ENCODE measurements at places on chromosomes 7 and 10.

- no peak overlapping the region for H3K27ac ChIP-seq
- no peak overlapping the region for H3K4me3 ChIP-seq
- no peaks in the 10 kb centered on the region for H3K27me3 ChIP-seq
These were observed 53.8 kb downstream of the NCAPG2 start for GRCh38 chr7:158650821-158651225.

DNA sequence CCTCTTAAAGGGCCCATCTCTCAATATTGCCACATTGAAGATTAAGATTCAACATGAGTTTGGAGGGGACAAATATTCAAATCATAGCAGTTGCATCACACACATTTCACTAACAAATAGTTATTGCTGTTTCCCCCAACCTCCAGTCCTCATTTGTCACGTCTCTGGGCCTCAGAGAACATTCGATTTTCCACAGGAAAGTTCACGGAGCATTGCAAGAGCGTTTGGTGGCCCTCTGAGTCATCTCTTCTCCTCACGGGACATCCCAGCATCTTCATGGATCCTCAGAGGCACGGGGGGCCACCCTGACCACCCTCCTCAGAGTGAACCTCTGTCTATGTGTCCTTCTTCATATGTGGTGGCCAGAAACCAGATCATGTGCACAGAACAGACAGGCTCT lies 50.3 kb upstream of the CHST15 start:
- H3K27ac ChIP-seq = no peak overlapping the region
- no peaks in the 10 kb centered on the region for H3K4me1 ChIP-seq
- no peaks in the 10 kb centered on the region for H3K36me3 ChIP-seq

- H3K36me3 ChIP-seq = no peaks in the 10 kb centered on the region
- no peaks in the 10 kb centered on the region for H3K4me1 ChIP-seq
- no peak for DNase-seq
- no peak overlapping the region for H3K27ac ChIP-seq
- H3K4me3 ChIP-seq = no peak overlapping the region
- H3K27me3 ChIP-seq = peaks cover 19% of the 10 kb centered on the region
These were observed 170.4 kb upstream of the C7orf33 start for GRCh38 chr7:148419856-148420832.

- peaks cover 23% of the 10 kb centered on the region for H3K4me1 ChIP-seq
- peak; percentile 52 for DNase-seq
- no peak overlapping the region for H3K4me3 ChIP-seq
- H3K36me3 ChIP-seq = peaks cover 60% of the 10 kb centered on the region
- H3K27ac ChIP-seq = peak overlapping the region; percentile 56
- no peaks in the 10 kb centered on the region for H3K27me3 ChIP-seq
These were observed 240.1 kb downstream of the ELMO1 start for GRCh38 chr7:37208528-37208927.

GRCh38 chr7:84904561-84904960 lies 282.3 kb downstream of the SEMA3D start:
- H3K27ac ChIP-seq = no peak overlapping the region
- H3K4me1 ChIP-seq = no peaks in the 10 kb centered on the region
- H3K27me3 ChIP-seq = peaks cover 2% of the 10 kb centered on the region

GRCh38 chr10:2463316-2463715 lies 604.0 kb upstream of the PFKP start:
- no peaks in the 10 kb centered on the region for H3K4me1 ChIP-seq
- H3K4me3 ChIP-seq = no peak overlapping the region
- no peak for DNase-seq
- H3K36me3 ChIP-seq = peaks cover 1% of the 10 kb centered on the region
- H3K27me3 ChIP-seq = peaks cover 3% of the 10 kb centered on the region

DNA sequence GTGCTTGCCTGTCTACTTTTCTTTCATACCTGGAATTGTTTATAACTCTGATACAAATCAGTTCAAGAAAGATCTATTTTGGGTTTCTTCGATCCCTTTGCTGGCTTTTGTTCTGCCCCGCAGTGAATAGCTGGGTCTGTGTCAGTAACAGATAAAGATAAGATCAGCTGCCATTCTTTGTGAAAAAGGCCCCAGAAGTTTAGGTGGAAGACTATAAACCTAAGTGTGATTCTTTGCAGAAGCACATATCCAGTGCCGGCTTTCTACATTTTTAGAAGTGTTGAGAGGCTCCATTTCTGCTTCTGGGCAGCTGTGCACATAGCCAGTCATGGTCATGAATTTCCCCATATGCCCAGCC lies 686.4 kb upstream of the C7orf33 start:
- no peaks in the 10 kb centered on the region for H3K27me3 ChIP-seq
- no peaks in the 10 kb centered on the region for H3K4me1 ChIP-seq
- no peak for DNase-seq

GRCh38 chr10:22148961-22149360 lies 68.9 kb downstream of the EBLN1 start:
- no peaks in the 10 kb centered on the region for H3K36me3 ChIP-seq
- no peak overlapping the region for H3K27ac ChIP-seq
- no peak for DNase-seq
- H3K27me3 ChIP-seq = peaks cover 10% of the 10 kb centered on the region
- no peak overlapping the region for H3K4me3 ChIP-seq
- H3K4me1 ChIP-seq = no peaks in the 10 kb centered on the region

DNA sequence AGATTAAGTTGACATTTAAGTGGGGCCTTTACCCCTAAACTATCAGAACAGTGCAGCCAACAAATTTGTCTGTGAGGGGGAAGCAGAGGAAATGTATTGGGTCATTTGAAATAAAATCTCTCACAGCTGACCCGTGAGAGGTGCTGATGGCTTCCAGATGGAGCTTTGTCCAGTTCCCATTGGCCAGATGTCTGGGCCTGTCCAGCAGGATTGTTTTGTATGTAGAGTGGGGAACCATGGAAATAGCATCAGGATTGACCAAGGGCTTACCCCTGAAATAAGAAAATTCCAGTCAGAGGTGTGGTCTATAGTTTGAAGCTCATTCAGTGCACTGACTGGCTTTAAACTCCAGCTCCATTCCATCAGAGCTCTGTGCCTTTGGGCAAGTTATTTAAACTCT lies 50.6 kb downstream of the INHBA start:
- peaks cover 11% of the 10 kb centered on the region for H3K27me3 ChIP-seq
- H3K4me3 ChIP-seq = no peak overlapping the region
- no peak overlapping the region for H3K27ac ChIP-seq
- H3K4me1 ChIP-seq = no peaks in the 10 kb centered on the region
- DNase-seq = no peak

DNA sequence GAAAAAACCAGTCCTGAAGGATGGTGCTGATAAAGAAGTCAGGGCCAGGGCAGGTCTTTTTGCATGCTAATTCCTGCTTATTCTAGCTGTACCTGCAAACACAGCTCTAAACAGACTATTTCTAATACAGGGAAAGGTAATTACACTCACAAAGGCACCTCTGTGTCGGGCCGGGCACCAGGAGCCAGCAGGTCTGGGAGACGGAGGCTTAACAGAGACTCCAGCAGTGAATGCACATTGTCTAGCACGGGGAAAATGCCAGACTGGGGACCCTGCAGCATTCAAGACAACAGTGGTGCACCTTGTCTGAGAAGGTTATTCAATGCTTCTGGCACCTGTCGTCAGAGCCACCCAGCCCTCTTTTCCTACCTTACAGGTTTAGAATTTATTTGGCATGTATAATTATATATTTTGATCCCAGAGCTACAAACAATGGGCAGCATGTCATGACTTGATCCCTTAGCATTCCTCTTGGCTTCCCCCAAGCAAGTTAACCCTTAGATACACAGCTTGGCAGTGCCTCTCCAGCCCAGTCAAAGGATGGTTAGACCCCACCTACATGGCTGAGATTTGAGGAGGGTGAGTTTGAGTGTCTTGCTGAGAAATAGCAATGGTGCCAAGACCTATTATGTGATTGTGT lies 185.2 kb downstream of the SLC25A13 start:
- no peak overlapping the region for H3K4me3 ChIP-seq
- DNase-seq = no peak
- H3K27me3 ChIP-seq = no peaks in the 10 kb centered on the region
- no peak overlapping the region for H3K27ac ChIP-seq

DNA sequence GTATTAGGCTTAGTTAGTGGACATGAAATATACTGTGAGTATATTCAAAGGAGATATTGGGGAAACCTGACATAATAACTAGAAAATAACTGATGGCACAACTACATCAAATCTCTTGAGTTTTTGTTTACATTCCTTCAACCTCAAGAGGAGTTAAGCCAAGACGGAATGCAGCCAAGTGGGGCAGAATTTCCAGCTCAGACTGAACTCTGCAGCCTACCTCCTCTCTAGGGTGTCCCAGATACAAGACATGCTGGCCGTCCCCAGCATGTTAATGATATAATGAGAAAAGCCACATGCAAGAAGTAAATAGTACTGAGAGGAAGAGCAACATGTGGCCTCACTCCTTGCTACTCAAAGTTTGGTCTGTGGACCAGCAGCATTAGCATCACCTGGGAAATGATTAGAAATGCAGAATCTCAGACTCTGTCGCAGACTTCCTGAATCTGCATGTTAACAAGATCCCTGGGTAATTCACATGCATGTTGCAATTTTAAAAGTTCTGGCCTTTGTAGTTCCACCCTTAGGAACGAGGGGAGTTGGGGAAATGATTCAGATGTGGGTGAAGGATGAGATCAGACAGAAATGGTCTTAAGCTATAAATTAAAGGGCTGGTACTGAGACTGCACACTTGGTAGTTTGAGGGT lies 118.4 kb upstream of the CACUL1 start:
- H3K4me3 ChIP-seq = no peak overlapping the region
- H3K36me3 ChIP-seq = no peaks in the 10 kb centered on the region
- no peaks in the 10 kb centered on the region for H3K4me1 ChIP-seq
- peaks cover 16% of the 10 kb centered on the region for H3K27me3 ChIP-seq
- H3K27ac ChIP-seq = no peak overlapping the region
- no peak for DNase-seq

DNA sequence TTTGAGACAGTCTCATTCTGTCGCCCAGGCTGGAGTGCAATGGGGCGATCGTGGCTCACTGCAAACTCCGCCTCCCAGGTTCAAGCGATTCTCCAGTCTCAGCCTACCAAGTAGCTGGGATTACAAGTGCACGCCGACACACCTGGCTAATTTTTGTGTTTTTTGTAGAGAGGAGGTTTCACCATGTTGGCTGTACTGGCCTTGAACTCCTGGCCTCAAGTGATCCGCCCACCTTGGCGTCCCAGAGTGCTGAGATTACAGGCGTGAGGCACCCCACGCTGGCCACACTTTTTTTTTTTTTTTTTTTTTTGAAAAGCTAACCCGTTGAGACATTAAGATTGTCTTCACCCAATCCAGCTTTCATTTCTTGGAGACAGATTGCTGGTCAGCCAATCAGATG lies 2.1 kb downstream of the ZNF273 start:
- no peaks in the 10 kb centered on the region for H3K27me3 ChIP-seq
- H3K36me3 ChIP-seq = peaks cover 22% of the 10 kb centered on the region
- H3K4me3 ChIP-seq = no peak overlapping the region
- peaks cover 41% of the 10 kb centered on the region for H3K4me1 ChIP-seq
- no peak for DNase-seq
- no peak overlapping the region for H3K27ac ChIP-seq

DNA sequence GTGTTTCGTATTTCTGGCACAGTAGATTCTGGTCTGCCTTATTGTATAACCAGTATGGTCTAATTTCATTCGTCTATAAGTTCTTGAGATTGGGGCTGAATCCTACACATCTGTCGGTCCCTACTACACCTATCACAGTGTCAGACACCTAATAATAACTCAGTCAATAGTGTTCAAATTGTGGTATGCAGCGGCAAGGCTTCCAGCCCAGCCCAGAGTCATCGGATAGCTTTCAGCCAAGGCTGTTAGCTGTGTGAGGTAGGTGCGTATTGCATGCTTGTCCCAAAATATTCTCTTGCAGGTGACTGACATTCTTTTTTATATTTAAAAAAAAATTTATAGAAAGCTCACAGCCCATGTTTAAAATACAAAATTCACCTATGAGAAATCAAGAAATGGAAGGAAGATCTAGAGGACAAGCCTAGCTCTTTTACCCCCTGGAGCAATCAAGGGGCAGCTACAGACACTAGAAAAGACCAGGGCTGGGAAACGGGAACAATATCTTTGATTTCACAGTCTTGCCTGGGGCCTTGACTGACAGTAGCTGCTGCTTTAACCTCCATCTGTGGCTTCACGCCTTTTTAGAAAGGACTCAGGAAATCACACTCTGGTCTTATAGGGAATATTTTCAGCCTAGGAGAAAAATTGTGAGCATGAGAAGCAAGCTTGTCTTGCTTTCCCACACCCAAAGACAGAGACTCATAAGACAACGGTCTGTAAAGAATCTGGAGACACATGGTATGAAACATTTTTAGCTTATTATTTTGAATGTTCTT lies 9.5 kb upstream of the ASB4 start:
- no peak for DNase-seq
- H3K27me3 ChIP-seq = peaks cover 11% of the 10 kb centered on the region
- H3K4me3 ChIP-seq = no peak overlapping the region
- H3K36me3 ChIP-seq = no peaks in the 10 kb centered on the region
- H3K4me1 ChIP-seq = peaks cover under 1% of the 10 kb centered on the region

- peak overlapping the region; percentile 59 for H3K27ac ChIP-seq
- H3K4me3 ChIP-seq = no peak overlapping the region
- no peaks in the 10 kb centered on the region for H3K27me3 ChIP-seq
- peaks cover 46% of the 10 kb centered on the region for H3K4me1 ChIP-seq
These were observed 10.1 kb downstream of the CNOT4 start for GRCh38 chr7:135499818-135500217.

DNA sequence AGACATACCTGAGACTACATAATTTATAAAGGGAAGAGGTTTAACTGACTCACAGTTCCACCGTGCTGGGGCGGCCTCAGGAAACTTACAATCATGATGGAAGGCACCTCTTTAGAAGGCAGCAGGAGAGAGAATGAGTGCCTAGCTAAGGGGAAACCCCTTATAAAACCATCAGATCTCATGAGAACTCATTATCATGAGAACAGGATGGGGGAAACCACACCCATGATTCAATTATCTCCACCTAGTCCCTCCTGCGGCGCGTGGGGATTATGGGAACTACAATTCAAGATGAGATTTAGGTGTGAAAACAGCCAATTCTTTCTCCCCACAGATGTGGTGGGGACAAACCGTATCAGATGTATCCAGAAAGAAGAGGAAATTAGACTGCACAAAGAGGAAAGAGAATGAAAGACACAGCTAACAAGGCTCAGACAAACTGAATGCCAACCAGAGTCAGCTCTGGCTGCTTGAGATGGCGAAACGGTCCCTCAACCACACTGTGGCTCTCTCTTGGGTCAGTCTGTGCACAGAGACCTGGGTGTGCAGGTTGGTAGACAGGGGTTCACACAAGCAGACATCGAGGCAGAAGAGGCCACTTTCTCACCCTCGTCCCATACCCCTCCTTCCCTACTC lies 375.6 kb downstream of the SFMBT2 start:
- no peak overlapping the region for H3K27ac ChIP-seq
- peaks cover 27% of the 10 kb centered on the region for H3K4me1 ChIP-seq
- peak overlapping the region; percentile 25 for H3K4me3 ChIP-seq
- no peaks in the 10 kb centered on the region for H3K27me3 ChIP-seq
- DNase-seq = peak; percentile 62
- no peaks in the 10 kb centered on the region for H3K36me3 ChIP-seq
